LNCaP clone FGC (cell line): ENCODE measurements at places on chromosomes 2 and 18.

- no peak for DNase-seq
Observed at GRCh38 chr2:126299469-126299976, 356.4 kb upstream of the GYPC start.

- no peak for DNase-seq
Observed at GRCh38 chr18:48940854-48941611, 9.7 kb downstream of the SMAD7 start.

- no peak for DNase-seq
Observed at GRCh38 chr2:168912901-168913369, 11.8 kb downstream of the G6PC2 start.

- no peak for DNase-seq
Observed at GRCh38 chr2:72126186-72127100, 21.2 kb downstream of the CYP26B1 start.

DNA sequence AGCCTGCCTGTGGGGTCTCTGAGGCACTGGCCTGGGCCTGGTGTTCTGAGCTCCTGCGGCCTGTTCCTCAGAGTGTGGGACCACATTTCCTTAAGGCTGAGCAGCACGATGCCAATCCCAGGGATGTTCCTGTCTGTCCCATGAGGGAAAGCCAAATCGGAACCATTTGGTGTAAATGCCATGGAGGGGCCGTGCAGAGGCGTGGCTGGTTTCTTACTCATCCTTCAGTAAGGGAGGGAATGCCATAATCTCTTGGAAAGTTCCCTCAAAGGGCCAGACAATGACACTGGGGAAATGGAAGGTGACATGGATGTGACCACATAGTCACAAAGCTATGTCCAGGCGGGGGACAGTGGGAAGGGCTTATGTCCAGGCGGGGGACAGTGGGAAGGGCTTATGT lies 14.4 kb upstream of the PTMA start:
- DNase-seq, result no peak

DNA sequence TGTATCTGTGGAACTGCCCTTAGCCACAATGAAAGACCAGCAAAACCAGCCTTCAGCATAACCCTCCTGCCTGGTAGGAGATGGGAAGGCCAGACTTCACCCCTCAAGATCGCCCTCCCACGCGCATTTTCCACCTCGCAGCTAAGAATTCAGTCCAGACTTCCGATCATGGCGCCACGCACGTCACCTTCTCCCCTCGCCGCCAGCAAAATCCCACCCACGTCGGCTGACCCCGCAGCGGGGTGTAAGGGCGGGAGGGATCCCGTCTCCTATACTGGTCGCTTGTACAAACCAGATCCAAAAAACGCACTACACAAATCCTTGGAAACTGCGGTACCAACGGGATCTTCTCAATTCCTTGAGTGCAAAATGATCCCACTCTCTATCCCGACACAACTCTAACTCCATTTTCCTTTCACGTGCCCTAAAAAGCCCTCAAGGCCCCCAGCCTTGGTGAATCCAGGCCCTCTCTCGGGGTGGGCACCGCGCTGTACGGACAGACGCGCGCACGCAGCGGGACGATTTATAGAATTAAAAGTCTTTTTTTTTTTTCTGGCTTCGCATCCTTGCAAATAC lies 1.0 kb upstream of the BMPR2 start:
- no peak for DNase-seq

- DNase-seq, result peak; percentile 42
Observed at GRCh38 chr2:159297042-159297707, 10.7 kb upstream of the WDSUB1 start.

- DNase-seq, result no peak
Observed at GRCh38 chr2:188050726-188051125, 240.9 kb upstream of the GULP1 start.

GRCh38 chr2:45166229-45166890 lies 157.1 kb upstream of the SIX2 start:
- DNase-seq, result no peak

DNA sequence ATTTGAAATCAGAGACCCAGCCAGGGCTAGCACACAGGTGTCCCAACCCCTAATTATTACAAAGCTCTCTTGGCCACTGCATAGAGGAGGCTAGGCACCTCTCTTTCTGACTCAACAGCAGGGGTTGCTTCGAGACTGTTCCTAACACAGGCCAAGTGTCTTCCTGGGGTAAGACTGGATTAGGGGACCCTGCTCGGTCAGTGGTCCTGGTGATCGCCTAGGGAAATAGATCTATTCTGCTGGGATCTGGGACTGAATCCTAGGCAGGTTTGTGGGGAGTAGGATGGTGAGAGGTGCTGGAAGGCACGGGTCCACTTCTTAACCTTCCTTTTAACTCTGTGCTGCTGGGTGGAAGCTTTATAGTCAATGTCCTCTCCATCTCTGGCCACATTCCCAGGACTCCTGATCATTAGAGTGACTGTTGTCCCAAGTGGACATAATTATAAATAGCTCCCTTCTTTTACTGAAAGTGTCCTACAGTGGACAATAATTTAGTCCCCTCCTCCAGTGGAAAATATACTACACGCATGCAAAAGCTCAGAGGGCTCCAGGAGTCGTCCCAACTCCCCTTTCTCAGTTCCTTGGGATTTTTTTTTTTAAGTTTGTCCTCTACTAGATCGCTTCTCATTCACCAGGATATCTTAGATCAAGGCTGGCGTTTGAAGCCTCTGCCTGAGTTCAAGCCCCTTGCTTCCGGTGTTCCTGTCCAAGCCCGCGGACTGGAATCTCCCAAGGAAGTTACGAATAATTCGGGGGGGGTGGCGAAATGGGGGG lies 1.3 kb upstream of the TRIB2 start:
- no peak for DNase-seq

GRCh38 chr2:176261136-176261535 lies 8.1 kb upstream of the MTX2 start:
- no peak for DNase-seq

- no peak for DNase-seq
Observed at GRCh38 chr2:157459486-157459885, 15.6 kb upstream of the CYTIP start.

- no peak for DNase-seq
Observed at GRCh38 chr2:47058003-47058931, 96.8 kb downstream of the STPG4 start.

DNA sequence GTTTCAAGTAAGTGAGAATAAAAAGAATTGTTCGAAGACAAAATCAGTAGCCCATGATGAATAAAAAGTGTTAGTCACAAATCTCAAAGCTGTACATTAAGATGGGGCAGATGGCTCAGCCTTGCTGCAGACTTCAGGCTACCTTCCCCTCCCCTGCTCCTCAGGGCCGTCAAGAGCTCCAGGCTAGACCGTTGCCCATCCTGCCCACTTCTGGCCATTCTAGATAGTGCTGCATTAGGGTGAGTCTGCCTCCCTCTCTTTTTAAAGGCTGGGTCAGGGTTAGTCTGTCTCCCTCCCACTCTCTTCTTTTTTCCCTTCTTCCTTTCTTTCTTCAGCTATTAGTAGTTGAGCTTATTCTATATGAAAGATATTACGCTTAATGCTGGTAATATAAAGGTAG lies 86.0 kb downstream of the MAPRE2 start:
- no peak for DNase-seq

GRCh38 chr2:197286805-197287595 lies 23.6 kb downstream of the ANKRD44 start:
- DNase-seq, result peak; percentile 87

DNA sequence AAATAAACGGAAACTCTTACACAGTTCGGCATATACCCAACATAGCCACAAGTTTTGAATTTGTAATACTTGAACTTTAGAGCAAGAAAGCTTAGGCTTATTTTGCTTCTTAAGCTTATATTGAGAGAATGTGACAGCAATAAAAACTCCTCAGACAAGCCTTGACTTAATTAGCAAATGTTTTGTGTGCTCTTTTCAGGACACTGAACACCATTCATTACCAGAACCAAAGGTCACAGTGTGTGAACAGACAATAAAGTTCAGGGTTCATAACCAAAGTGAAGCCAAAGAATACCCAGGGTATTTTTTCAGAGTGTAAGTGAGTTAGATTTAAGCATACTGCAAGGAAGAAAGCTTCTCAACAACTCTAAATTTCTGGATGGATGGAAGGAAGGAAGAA lies 605.8 kb downstream of the METTL4 start:
- no peak for DNase-seq

GRCh38 chr2:65044097-65044735 lies 12.0 kb upstream of the CEP68 start:
- no peak for DNase-seq

GRCh38 chr2:197947219-197947757 lies 142.9 kb downstream of the PLCL1 start:
- no peak for DNase-seq

DNA sequence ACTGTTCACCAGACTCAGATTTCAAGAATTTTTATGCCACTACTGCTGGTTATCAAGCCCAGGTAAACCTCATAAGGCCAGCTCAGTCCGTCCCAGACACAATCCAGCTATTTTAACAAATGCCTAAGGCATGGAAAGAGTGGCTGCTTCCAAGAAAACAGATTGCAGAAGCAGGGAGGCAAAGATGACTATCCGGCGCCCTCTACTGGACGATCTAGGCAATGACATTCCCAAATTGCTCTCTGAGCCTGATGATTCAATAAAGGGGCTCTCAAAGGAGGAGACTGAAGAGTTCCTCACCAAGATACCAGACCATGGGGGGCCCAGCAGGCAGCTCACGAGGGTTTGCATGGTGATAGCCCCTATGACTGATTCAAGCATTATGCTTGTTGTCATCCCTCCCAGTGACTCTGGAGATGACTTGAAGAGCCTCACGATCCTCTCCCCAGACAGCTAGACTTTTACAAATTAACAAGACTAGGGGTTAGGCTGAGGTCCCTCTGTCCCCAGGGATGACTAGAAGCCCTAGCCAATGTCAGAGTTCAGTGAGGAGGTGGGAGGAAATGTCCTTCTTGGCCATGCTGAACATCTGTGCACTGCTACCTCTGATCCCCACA lies 25.0 kb downstream of the SERPINB8 start:
- DNase-seq, result no peak

DNA sequence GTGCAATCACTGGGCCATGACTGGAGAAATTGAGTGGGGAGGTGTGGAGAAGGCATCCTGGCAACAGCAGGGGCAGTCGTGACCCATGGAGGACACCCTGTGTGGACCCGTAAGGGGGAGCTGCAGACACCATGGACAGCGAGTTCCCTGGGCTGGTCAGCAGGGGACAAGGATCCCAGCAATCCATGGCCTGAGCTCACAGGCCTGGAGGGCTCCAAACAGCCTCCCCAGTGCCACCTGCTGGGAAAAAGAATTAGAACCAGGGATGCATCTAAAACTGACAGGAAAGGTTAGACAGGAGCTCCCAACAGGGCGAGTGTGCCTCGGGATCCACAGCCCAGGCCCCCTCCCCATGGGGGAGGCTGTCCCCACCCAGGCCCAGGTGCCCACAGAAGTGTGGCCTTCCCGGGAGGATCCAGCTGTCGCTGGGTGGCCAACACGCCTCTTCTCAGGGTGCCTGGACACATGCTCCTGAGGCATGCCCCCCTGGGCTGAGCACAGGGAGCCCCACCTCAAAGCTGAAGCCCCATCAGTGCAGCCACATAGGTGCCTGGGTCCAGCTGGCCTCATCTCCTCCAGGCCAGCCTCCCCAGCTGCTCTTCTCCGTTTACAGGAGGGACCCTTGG lies 20.5 kb upstream of the KIF1A start:
- peak; percentile 32 for DNase-seq

GRCh38 chr18:32318581-32318980 lies 128.7 kb downstream of the MEP1B start:
- DNase-seq, result no peak

GRCh38 chr2:56918790-56919189 lies 735.0 kb downstream of the CCDC85A start:
- DNase-seq, result no peak

DNA sequence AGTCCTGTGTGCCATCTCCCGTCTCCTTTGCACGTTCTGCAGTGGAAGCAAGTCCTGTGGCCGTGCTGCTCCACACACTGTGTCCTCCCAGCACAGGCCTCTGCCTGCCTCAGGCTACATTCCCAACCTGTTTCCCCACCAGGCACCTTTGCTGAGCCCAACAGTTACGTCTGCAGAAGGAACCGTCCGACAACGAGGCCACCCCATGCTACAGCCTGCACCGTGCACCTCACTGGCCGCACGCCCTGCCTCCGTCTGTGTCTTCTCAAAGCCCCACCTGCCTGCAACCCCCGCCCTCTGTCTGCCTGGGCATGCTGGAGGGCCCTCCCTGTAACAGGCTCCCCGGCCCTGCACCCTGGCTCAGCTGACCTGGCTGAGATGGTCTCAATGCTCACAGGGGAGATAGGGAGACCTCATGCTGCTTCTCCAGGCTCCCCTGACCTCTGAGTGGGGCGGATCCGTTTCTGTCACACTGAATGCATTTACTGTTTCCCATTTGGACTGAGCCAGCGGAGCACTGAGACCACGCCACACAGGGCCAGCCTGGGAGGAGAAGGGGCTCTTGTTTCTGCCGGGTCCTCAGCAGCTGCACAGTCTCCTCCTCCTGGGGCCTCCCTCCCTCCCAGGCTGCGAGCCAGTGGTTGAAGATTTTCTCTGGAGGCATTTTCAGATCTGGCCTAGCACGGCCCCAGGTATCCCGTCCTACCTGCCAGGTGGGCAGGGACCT lies 109.1 kb upstream of the OTOS start:
- no peak for DNase-seq

- DNase-seq, result no peak
Observed at GRCh38 chr2:142757111-142757510, 120.4 kb upstream of the KYNU start.

GRCh38 chr2:24123922-24124580 lies 782 bp downstream of the FAM228B start:
- no peak for DNase-seq

DNA sequence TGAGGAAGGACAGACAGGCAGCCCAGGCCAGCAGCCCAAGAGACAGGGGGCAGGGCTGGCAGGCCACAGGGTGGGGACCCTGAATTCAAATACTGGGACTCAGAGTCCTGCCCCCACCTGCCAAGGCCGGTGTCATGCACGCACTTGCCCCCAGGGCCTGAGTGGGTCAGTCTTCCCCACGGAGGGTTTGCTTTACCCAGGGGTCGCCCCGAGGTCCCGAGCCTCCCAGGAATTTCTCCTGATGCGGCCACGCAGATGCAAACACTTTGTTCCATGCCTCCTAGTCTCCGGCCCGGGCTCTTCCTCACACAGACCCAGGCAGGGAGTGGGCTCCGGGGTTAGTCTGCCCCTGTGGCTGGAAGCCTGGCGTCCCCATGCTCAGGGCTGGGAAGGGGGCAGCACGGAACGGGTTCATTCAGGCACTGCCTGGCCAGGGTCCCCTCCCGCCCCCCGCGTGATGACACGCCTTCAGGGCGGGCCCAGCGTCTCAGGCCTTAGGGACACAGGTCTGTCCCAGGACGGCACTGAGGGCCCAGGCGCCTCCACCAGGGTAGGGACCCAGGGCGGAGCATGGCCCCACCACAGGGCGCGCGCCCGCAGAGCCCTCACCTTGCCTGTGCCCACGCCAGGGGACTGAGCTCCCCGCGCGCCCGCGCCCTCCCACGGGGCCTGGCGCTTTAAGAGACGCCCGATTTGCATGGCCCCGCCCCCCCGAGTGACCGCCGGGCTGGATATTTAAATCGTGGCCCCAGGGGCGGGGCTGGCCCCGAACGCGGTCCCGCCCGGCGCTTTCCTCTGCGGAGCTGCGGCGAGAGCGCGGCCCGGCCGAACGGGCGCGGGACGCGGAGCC lies at the start of gene SNED1:
TSS of gene SNED1 (plus strand) at position 763 of the 850 bp plus-strand sequence. CDS start 220 bp downstream, outside the sequence.
- peak; percentile 54 for DNase-seq

- DNase-seq, result no peak
Observed at GRCh38 chr2:95275151-95275515, 884 bp downstream of the PROM2 start.

- DNase-seq, result no peak
Observed at GRCh38 chr2:151844211-151844896, 16.1 kb upstream of the ARL5A start.

- no peak for DNase-seq
Observed at GRCh38 chr18:46915800-46916550, 1.3 kb downstream of the PIAS2 start.
